ENCODE measurements at places on chromosomes 11 and 22.

DNA sequence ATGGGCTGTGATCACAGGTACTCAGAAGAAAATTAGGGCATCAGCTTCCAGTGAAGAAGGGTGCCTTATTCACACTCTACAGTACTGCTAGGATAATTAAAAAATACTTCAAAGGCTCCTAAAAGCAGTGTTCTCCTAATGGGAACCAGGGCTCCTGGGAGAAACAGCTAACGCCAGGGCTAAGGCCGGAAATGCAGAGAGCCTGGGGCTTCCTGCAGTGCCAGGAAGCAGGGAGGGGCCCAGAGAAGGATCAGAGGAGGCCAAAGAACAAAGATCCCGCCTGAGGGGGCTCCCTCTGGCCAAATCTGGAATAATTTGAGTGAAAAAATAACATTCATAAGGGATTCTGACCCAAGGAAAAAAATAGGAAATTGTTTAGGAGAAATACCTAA, 27.5 kb downstream of the TOLLIP start:
- no peak for DNase-seq

- no peak for DNase-seq
Observed at GRCh38 chr11:125869521-125869920, 17.9 kb upstream of the HYLS1 start.

GRCh38 chr11:70537576-70538571, 139.5 kb downstream of the CTTN start:
- no peak for DNase-seq

DNA sequence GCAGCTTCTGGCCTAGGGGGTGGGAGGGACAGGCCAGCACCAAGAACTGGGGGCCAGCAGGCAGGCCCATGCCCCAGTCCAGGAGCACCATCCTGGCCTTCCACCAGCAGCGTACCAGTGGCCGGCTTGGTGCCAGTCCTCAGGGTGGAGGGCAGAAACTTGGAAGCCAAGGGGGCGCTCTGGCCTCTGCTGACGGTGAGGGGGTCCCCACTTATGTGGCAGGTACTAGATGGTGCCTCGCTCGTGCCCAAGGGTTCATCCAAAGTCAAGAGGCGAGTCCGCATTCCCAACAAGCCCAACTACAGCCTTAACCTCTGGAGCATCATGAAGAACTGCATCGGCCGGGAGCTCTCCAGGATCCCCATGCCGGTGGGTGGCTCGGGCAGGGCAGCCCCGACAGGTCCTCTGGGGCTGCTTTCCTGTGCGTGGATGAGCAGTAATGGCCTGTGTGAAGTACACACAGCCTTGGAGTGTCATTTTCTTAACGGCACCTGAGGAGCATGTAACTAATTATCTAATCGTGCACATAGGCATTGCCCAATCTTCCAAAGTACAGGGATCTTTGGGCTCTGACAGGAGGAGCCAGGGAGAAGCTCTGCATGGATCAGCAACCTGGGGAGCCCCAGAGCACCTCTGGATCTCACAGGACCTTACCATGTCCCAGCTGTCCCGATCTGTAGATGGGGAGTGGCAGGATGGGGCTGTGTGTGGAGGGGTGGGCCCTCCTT, 79.1 kb downstream of the MORC2 start:
- no peak for DNase-seq
